ENCODE measurements at places on chromosomes 2 and 18.

DNA sequence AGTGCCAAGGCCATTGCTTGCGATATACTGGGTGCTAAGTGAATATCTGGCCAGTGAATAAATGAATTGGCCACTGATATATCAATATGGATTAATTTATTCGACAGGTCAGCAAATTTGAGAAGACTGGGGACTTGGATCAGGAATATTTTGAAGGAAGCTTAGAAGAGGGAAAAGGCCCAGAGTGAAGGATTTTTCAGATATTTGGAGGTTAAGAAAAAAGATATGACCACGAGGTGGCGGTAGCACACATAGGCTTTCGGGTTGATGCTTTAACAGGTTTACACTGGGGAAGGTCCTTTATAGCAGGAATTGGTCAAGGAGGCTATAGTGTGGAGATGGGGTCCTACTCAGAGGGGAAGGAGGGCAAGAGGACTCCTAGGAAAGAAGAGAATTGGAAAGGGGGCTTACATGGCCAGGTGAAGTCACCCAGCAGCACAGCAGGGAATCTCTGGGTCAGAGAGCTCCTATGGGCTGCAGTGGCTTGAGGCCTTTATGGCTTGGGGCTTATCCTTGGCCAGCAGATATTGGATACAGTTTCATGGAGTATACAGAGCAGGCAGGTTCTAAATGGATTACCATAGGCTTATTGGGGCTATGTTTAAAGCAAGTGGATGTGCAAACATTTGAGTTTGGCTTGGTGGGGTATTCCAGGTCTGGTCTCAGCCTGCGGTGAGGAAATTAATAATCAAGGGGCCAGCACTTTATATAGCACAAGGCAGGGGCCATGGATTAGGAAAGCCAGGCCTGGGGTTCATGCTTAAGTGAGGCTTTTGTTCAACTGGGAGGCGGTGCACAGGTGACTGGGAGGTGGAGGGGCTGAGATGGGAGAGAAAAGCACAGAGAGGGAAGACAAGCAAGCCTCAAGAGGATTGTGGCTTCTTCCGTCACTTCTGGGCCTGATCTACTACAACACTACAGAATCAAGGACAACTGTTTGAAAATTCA, 9.7 kb downstream of the IL1RN start:
- DNase-seq, result peak; percentile 54

DNA sequence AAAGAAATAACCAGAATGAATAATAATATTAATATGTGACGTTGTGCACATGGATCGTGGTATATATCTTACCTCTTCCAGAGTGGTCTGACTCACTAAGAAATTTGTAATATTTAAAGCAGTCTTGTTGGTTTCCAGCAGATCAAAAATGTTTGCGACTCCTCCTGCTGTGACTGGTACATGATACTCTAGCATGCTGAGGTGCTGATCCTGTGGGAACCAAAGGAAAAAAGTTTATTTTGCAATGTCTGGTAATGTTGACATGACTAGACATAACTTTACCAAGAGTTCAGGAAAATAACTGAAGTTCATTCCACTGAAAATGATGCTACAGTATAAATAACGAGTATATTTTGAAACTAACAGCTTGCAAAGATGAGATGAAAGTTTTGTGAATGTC, 124.5 kb upstream of the BARD1 start:
- DNase-seq, result no peak

- DNase-seq, result no peak
These were observed 289.7 kb upstream of the PARD3B start for GRCh38 chr2:204255526-204255925.

- DNase-seq, result no peak
These were observed 11.1 kb upstream of the ALPG start for GRCh38 chr2:232395586-232395985.

- peak; percentile 96 for DNase-seq
These were observed 280 bp upstream of the CYP1B1 start for GRCh38 chr2:38076152-38076709.

DNA sequence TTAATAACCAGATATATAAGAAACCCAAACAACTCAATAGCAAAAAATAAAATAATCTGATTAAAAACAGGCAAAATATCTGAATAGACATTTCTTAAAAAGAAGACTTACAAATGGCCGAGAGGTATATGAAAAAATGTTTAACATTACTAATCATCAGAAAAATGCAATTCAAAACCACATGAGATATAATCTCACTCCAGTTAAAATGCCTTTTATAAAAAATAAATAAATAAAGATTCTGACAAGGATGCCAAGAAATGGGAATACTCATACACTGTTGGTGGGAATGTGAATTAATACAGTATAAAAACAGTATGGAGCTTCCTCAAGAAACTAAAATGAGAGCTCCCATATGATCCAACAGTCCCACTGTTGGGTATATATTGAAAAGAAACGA, 33.9 kb upstream of the BMP10 start:
- no peak for DNase-seq

- DNase-seq, result no peak
These were observed 49.7 kb downstream of the STK25 start for GRCh38 chr2:241458687-241459086.

GRCh38 chr2:135818937-135819610, 17.9 kb downstream of the LCT start:
- peak; percentile 13 for DNase-seq

GRCh38 chr2:70009762-70010575, 48.5 kb upstream of the ASPRV1 start:
- peak; percentile 92 for DNase-seq

GRCh38 chr2:8094526-8094925, 587.3 kb upstream of the ID2 start:
- no peak for DNase-seq

- peak; percentile 87 for DNase-seq
These were observed 76.7 kb downstream of the TGIF1 start for GRCh38 chr18:3526421-3527354.

- DNase-seq, result no peak
These were observed 12.5 kb upstream of the POLR1B start for GRCh38 chr2:112529757-112530156.

DNA sequence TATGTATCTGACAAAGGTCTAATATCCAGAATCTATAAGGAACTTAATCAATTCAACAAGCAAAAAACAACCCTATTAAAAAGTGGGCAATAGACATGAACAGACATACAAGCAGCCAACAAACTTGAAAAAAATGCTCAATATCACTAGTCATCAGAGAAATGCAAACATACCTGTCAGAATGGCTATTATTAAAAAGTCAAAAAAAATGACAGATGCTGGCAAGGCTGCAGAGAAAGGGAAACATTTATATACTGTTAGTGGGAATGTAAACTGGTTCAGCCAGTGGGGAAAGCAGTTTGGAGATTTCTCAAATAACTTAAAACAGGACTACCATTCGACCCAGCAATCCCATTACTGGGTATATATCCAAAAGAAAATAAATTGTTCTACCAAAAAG, 21.6 kb downstream of the SESTD1 start:
- DNase-seq, result no peak

DNA sequence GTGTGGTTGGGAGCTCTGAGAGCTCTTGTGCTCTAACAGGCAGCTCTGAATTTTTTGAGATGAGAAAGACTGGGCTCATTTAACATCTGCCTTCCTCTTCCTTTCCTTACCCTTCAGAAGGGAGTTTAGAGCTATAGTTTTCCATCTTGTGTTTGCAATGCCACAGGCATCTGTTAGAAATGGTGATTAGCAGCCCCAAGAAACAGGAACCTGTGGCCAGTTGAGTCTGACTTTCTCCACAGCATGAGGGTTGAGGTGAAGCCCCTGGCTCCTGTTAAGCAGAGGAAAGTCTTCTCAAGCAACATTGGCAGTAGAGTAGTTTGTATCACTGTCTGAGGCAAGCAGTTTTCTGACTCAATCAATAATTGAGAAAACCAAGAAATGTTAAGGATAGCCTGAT, 577.4 kb downstream of the ZEB2 start:
- DNase-seq, result peak; percentile 27

DNA sequence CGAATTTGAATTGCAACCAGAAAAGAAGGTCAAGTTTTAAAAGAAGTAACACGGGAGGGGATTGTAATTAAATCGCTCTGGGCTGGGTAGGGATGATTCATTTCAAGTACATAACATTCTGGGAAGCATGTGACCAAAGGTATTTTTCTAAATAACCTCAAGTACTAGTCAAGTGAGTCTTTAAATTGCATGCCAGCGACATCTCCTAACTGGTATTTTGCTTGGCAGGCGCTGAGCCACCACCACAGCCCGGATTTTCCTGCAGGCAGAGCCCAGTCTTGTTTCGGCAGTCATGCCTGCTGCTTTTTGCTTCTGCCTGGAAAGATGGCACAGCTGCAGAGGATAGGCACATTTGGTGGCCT, 33.7 kb upstream of the NPAS2 start:
- no peak for DNase-seq

DNA sequence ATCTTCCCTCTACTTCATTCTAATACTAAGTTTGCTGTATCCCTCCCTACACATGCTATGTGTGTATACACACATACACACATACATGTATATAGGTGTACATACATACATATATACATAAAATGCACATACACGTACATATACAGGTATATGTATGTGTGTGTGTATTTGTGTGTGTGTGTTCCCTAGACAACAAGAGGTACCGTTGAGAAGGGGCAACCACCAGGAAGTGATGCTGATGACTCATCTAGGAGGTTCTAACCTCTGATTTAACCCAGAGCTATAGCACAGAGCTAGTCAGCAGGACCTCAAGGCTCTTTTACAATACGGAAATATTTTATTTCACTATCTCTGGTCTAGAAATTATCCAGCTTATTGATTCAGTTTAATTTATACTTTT, 139.2 kb downstream of the LAMA3 start:
- no peak for DNase-seq

DNA sequence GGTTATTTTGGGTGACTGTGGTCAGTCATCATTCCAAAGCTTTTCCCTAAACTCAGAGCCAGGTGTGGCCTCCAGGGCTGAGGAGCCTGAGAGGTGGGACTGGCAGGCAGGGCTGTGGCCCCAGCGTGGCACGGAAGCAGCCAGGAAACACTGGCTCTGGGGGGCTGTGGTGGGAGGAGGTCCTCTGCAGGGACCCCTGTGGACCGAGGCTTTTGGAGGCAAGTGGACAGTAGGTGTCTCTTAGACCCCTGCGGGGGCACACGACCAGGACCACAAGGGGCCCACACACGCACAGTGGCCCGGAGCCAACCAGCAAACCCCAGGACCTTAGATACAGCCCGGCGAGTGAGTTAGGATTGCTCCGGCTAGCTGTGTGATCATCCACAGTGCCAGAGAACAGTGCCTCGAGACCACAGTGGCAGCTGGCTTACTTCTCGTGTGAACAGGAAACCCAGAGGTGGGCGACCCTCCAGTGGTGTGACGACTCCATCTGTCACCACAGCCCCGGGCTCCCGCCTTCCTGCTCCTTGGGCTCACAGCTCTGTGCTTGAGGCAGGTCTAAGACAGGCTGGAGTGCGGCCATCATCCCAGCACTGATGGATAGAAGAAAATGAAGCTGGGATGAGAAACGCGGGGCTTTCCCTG, 1.6 kb upstream of the RTP5 start:
- DNase-seq, result no peak

- no peak for DNase-seq
These were observed 887.9 kb upstream of the FAM98A start for GRCh38 chr2:34486965-34487364.

GRCh38 chr2:2645162-2645855, 314.2 kb upstream of the MYT1L start:
- no peak for DNase-seq

GRCh38 chr2:50026236-50026635, 871.9 kb upstream of the FSHR start:
- DNase-seq, result no peak

DNA sequence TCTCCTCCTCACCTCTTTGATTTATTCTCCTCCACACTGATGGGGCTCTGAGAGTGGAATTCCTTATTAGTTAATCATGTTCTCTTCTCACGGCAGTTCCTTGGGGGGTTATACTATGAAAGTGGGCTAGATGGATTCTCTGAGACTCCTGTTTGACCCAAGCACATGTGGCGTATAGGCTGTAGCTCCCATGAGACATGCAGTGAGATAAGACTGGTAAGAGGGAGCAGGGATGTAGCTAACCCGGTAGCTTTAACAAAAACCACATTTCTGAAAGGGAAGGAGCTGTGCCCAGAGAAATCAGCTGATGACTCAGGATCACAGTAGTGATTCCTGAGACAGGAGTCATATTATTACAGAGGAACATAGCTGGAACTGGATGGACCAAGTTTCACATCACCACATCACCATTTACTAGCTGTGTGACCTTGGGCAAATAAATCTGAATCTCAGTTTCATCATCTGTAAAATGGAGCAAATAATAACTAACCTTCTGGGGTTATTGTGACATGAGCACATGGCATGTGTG, 82.9 kb downstream of the CRIM1 start:
- DNase-seq, result no peak

- no peak for DNase-seq
These were observed 673.1 kb upstream of the FSHR start for GRCh38 chr2:49827366-49827765.

- no peak for DNase-seq
These were observed 480.8 kb downstream of the TMX3 start for GRCh38 chr18:68234131-68234530.

DNA sequence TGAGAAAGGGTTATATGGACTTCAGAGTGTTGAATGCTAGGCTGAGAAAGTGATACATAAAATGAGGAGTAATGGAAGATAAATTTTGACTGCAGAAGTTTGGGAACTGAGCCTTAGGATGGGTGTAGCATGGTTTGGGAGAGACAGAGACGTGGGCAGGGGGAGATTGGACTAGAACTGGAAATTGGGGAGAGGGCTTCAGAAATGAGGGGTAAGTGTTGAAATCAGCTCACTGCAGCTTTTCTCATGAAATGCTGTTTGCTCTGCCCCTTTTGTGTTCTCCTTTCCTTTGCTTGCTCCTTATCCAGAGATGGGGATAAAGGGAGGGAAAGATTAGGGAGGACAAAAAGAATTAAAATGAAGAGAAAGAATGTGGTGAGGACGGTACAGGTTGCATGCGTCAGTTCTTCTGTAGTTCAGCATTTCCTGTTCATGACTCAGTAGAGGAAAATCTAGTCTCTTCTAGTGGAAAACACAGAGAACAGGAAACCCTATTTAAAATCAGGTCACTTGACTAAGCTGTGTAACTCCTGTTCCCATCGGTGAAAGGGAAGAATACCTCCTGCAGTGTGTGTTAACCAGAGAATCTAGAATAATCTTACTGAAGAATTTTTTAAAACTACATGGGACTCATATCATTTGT, 105.6 kb downstream of the CRIM1 start:
- DNase-seq, result no peak

DNA sequence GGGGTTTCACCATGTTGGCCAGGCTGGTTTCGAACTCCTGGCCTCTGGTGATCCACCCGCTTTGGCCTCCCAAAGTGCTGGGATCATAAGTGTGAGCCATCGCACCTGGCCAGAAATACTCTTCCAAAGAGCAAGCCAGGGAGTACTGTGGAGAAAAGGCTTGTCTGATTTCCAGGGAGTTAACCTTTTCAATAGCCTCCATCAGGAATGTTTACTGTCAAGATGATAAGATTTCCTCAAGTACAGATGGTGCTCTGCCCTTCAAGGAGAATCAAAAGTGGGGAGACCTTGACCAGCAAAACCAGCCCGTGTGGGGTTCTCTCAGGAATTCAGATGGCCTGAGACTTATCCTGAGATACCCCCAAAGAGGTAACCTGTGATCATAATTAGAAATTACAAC, 237.2 kb downstream of the PRKCE start:
- DNase-seq, result no peak

All from OCI-M1 (cell line).